ENCODE measurements at places on chromosomes 2 and 18.

- no peak for DNase-seq
These were observed 15.5 kb downstream of the ERFE start for GRCh38 chr2:238174291-238174690.

- no peak for DNase-seq
These were observed 42.8 kb downstream of the METTL8 start for GRCh38 chr2:171390941-171391516.

GRCh38 chr2:97267411-97268074 lies 154.6 kb downstream of the ANKRD36 start:
- DNase-seq: no peak

DNA sequence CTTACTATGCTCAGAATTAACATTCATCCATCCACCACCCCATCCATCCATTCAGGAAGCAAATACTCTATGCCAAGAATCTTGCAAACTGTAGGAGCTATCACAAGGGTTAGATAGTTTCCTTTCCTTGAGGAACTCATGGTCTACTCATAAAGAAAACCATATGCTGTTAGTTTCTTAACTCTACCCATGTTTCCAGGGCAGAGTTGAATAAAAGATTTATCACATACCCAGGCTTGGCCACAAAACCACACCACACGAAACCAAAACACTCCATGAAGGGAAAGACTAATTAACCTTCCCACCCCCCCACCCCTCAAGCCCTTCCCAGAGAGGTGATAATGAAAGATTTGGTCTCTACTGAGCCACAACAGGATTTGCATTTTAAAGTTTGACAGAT lies 23.7 kb upstream of the MSGN1 start:
- no peak for DNase-seq

DNA sequence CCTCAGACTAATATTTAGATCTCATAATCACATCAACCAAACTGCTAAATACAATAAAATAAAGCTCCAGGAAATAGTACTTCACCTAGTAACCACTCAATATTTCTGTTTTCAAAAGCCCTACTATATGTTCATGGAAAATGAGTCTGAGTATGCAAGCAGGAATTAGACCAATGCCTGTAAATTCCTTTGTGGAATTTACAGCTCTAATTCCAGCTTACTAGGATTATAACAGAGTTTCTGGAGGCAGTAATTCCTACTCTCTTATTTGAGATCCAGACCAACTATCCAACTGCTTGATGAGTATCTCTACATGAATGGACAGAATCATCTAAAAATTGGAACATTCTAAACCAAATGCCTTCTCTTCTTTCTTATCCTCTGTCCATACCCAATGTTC lies 11.6 kb downstream of the CDKL4 start:
- DNase-seq: no peak

DNA sequence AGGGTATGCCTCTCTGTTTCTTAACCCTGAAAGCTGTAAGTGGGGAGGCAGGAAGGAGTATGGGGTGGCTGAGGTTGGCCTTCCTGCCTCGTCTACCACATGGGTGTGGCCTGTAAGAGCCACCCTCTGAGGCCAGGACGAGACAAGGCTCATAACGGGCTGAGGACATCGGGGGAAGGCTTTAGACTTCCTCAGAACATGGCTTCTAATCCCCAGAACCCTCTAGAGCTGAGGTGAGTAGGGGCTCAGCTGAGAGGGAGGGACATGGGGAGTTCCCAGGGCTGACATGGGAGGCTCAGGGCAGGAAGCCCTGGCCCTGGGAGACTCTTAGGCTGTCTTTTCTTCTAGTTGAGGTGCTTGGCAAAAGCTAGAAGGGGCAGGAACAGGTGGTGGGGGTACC lies 36.7 kb downstream of the EMX1 start:
- DNase-seq: peak; percentile 8

GRCh38 chr2:100902817-100903405 lies 83.0 kb downstream of the NPAS2 start:
- DNase-seq: no peak

GRCh38 chr2:200828572-200829257 lies 17.0 kb downstream of the BZW1 start:
- no peak for DNase-seq

- DNase-seq: no peak
These were observed 249.4 kb downstream of the SRBD1 start for GRCh38 chr2:45361666-45362065.

GRCh38 chr18:74682991-74683297 lies 85.3 kb downstream of the ZNF407 start:
- DNase-seq: no peak
